GM12878 (cell line): ENCODE measurements at places on chromosomes 3 and 15.

DNA sequence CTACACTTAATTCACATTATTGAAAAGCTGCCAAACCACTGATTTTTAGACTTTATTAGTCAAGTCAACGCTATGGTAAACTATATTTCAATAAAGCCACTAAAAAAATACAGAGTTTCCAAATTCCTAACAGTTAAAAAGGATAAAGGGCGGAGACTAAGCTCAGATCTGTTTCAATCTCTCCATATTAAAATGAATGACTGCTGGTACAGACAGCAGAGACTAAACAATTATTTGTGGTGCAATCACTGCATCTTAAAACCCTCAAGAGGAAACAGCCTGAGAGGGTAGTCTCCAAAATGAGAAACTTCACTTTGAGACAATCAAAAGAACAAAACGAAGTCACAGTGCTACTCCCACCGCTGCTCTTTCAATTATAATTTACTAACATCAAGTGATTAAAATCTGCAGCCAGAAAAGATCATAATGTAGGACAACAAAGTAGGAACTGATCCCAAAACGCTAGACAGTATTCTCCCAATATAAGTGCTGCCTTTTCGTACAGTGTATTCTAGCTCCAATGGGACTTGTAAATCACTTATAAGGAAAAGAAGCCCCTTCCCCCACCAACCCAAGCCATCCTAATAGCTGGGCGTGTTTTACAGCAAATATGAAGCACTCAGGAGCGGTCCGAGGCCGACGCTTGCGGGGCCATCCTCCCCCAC is 1.2 kb downstream of the UBP1 start:
- DNase-seq = no peak

DNA sequence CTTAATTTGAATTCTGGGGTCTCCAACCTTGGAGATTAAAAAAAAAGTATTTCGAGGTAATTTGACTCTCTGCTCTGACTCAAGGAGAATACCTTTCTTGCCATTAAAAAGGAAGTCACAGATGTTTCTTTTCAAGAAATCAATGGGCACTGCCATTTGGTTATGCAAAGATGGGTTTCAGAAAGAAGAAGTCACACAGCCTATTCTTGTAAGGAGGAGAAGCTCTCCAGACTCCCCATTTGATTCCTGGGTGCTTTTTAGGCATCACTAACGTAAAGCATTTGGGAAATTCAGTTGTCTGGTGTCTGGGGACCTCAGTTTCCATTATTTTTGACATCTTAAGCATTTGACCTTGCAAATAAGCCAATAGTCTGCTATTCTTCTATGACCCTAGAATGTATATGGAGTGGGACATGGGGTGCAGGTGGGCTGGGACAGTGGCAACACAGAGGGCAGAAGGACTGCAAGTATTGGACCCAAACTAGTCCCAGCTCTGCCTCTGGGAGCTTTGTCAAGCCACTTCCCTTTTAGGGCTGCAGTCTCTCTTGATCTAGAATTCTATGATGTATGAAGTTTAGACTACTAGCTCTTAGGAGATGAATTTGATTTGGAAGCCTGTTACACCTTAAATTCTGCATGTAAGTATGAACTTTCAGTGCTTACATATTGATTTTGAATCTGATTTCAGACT is 27.8 kb downstream of the IL5RA start:
- peak; percentile 43 for DNase-seq

DNA sequence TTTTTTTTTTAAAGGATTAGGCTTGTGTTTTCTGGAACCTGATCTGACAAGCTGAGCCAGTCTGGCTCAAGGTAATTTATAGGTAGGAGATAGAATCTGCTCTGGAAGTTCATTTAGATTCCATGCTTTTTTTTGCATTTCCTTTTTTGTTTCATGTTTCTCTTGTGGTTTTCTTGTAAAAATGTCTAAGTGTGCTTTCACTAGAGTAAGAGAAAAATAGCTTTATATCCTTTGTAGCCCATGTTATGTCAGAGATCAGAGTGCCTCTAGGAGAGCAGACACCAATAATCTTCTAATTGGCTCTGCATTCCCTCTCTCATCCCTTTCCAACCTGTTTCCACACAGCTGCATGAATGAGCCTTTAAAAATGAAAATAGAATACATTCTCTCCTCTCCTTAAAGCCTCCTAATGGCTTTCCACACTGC is 389.8 kb upstream of the KCNMB2 start:
- no peak for DNase-seq

- no peak for DNase-seq
These were observed 412 bp downstream of the SLC41A3 start for GRCh38 chr3:126083511-126083912.

- DNase-seq = no peak
These were observed 78.5 kb upstream of the FAM174B start for GRCh38 chr15:92733934-92734521.

DNA sequence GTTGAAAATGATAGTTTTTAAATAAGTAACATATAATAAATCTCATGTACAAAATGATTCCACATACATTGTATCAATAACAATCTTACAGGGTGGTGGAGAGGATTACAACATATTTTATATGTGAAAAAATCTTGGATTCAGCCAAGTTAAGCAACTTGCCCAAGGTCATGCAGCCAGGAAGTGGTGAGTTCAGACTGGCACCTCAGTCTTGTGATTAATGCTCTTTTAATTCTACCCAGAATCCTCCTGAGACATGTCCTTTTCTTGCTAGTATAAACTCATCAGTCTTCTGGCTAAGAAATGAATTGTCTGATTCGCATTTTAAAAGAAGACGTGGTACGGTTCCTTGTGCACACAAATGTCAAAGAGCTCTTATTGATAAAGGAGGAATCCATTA is 4.5 kb upstream of the MYRIP start:
- DNase-seq = no peak
